ENCODE measurements at places on chromosomes 4 and X. TPM values are rescaled to one million over a fixed set of nuclear protein-coding genes. Genes with fewer than 3 reads are reported as not detected.

DNA sequence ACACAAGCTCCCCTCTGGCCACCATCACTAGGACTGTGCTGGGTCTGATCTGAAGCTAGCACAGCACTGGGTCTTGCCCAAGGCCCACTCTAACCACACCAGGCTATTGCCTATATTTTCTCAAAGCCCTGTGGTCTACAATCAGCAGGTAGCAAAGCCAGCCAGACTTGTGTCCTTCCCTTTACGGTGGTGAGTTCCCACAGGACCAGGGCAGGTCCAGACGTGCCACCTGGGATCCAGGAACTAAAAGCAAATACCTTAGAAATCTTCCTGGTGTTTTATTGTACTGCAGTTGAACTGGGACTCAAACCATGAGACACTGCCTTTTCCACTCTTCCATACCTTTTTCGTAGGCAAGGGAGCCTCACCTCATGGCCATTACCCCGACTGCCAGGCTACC, 9.0 kb upstream of the MAGEC2 start:
- H3K36me3 ChIP-seq: no peaks in the 10 kb centered on the region
- DNase-seq: no peak
- no peaks in the 10 kb centered on the region for H3K4me1 ChIP-seq
- H3K4me3 ChIP-seq: no peak overlapping the region

GRCh38 chr4:125266901-125267604, 47.7 kb upstream of the FAT4 start:
- H3K27me3 ChIP-seq: no peaks in the 10 kb centered on the region
- H3K27ac ChIP-seq: no peak overlapping the region
- DNase-seq: no peak
- H3K4me3 ChIP-seq: no peak overlapping the region
- H3K36me3 ChIP-seq: no peaks in the 10 kb centered on the region

DNA sequence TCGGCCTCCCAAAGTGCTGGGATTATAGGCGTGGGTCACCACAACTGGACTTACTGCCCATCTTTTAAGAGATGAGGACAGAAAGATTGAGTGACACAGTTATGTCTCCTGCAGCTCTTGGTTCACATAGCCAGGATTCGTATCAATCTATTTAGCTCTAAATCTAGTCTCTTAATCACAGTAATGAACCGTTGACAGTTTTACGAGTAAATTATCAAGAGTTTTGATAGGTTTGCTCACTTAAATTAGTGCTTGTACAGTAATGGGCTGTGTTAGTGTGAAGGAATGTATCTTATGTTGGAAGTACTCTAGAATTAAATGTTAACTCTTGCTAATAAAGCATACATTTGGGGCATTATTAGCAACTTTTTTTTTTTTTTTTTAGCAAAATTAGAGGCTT, 105.7 kb downstream of the PTTG2 start:
- no peak for DNase-seq
- H3K27ac ChIP-seq: no peak overlapping the region
- no peak overlapping the region for H3K4me3 ChIP-seq
- no peaks in the 10 kb centered on the region for H3K36me3 ChIP-seq
- no peaks in the 10 kb centered on the region for H3K27me3 ChIP-seq

GRCh38 chr4:63556332-63556731, 852.9 kb downstream of the TECRL start:
- H3K27me3 ChIP-seq: no peaks in the 10 kb centered on the region
- H3K4me1 ChIP-seq: no peaks in the 10 kb centered on the region
- H3K36me3 ChIP-seq: no peaks in the 10 kb centered on the region
- no peak for DNase-seq

GRCh38 chr4:79043138-79043537, 103.9 kb upstream of the PAQR3 start:
- H3K4me3 ChIP-seq: no peak overlapping the region
- no peak overlapping the region for H3K27ac ChIP-seq
- peaks cover 7% of the 10 kb centered on the region for H3K4me1 ChIP-seq

DNA sequence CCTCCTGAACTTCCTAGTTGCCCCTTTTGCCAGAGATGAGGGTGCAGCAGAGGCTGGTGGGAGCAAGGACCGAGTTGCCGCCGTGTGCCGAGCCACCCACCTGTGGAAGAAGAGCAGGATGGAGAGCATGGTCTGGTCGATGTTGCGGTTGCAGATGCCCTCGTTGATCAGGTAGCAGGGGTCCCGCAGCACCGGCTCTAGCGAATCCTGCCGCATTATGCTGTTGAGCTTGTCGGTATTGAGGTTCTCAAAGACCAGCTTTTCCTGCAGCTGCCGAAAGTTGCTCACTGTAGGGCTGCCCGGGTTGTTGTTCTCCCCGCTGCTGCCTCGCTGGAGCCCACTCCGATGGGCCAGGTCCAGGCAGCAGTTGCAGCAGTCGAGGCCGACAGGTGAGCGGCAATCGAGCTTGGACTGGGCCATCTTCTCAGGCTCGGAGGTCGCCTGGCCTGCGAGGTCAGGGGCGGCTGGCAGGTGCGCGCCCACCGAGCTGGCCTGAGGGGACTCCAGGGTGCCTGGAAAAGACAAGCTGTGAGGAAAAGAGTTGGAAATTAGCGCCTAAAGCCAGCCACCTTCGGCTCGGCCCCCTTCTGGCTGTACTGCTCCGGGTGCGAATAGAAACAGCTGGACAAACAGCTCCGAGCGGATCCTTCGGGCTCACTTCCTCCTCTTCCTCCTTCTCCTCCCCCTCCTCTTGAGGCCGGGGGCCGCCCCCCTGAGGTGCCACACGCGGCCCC, 420 bp downstream of the TSC22D3 start:
- DNase-seq: no peak
- no peaks in the 10 kb centered on the region for H3K4me1 ChIP-seq
- peak overlapping the region; percentile 24 for H3K4me3 ChIP-seq
- H3K27me3 ChIP-seq: no peaks in the 10 kb centered on the region
- H3K36me3 ChIP-seq: no peaks in the 10 kb centered on the region
- H3K27ac ChIP-seq: no peak overlapping the region

DNA sequence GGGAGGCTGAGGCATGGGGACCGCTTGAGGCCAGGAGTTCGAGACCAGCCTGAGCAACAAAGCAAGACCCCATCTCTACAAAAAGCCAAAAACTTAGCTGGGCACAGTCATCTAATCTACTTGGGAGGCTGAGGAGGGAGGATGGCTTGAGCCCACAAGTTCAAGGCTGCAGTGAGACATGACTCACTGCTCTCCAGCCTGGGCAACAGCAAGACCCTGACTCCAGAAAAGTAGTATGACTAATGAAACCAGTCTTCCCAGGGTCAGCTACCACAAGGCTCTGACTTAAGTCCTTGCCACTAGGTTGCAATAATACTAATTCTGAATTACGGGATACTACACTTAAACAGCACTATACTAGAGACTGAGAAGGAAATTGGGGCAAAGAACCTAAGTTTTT, 33.1 kb downstream of the ERVMER34-1 start:
- peaks cover 14% of the 10 kb centered on the region for H3K4me1 ChIP-seq
- H3K27ac ChIP-seq: no peak overlapping the region
- no peaks in the 10 kb centered on the region for H3K27me3 ChIP-seq
- peaks cover 2% of the 10 kb centered on the region for H3K36me3 ChIP-seq

DNA sequence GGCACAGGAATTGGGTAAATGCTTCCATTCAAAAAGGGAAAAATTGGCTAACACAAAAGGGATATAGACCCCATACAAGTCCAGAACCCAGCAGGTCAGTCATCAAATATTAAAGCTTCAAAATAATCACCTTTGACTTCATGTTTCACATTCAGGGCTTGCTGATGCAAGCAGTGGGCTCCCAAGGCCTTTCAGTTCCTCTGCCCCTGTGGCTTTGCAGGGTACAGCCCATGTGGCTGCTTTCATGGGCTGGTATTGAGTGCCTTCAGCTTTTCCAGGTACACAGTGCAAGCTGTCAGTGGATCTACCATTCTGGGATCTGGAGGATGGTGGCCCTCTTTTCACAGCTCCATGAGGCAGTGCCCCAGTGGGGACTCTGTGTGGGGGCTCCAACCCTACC, 253.0 kb downstream of the TECRL start:
- H3K4me1 ChIP-seq: no peaks in the 10 kb centered on the region
- no peak overlapping the region for H3K27ac ChIP-seq
- DNase-seq: no peak
- H3K27me3 ChIP-seq: no peaks in the 10 kb centered on the region

- no peak overlapping the region for H3K4me3 ChIP-seq
- H3K27me3 ChIP-seq: no peaks in the 10 kb centered on the region
- no peak for DNase-seq
- H3K27ac ChIP-seq: no peak overlapping the region
Observed at GRCh38 chr4:153064571-153064970, 128.4 kb downstream of the FHDC1 start.

- H3K27me3 ChIP-seq: no peaks in the 10 kb centered on the region
- H3K27ac ChIP-seq: no peak overlapping the region
- H3K36me3 ChIP-seq: peaks cover 10% of the 10 kb centered on the region
- peak; percentile 50 for DNase-seq
- H3K4me3 ChIP-seq: no peak overlapping the region
Observed at GRCh38 chrX:2627272-2627867, 63.7 kb upstream of the CD99 start.

GRCh38 chr4:26020083-26020668, 106.2 kb downstream of the SMIM20 start:
- no peak for DNase-seq
- H3K27me3 ChIP-seq: no peaks in the 10 kb centered on the region
- peaks cover 22% of the 10 kb centered on the region for H3K4me1 ChIP-seq
- no peak overlapping the region for H3K4me3 ChIP-seq
- no peaks in the 10 kb centered on the region for H3K36me3 ChIP-seq

- H3K27ac ChIP-seq: peak overlapping the region; percentile 85
- peaks cover 24% of the 10 kb centered on the region for H3K4me1 ChIP-seq
Observed at GRCh38 chr4:39044956-39045826, 13.0 kb upstream of the TMEM156 start.

DNA sequence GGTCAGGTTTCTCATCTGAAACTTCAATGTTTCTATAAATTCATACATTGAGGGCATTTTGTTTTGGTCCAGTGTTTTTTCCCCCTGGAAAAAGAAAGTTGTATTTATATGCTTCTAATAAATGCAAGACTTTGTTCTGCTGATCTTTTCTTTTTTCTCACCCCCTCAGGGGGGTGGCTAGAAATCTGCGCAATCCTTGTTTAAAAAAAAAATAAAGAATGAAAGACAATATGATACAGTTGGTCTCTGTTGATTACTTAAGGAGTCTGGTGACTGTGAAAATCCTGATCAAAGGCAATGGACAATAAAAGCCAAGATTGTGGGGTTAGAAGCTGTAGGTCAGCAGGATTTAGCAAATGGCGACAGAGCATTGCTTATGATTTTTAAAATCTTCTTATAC, 180.5 kb downstream of the KIT start:
- no peaks in the 10 kb centered on the region for H3K27me3 ChIP-seq
- no peaks in the 10 kb centered on the region for H3K4me1 ChIP-seq
- H3K27ac ChIP-seq: no peak overlapping the region
- no peak for DNase-seq
- no peaks in the 10 kb centered on the region for H3K36me3 ChIP-seq
- H3K4me3 ChIP-seq: no peak overlapping the region

DNA sequence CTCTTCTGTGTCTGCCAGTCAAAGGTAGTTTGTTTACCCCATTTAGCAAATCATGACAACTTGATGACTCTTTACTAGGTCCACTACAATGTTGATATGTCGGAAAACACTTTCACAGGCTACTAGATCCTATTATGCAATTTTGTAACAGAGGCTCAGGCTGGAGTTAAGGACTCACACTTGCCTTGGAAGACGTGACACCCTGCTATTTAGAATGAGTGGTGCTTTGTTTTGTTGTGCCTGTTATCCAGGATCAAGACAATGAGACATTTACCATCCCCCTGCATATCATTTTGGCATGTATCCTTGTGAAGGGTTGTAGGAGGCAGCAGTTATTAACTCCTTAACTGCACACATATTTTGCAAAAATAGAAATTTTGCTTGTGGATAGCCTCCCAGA, 263.7 kb downstream of the IL1RAPL1 start:
- H3K27me3 ChIP-seq: no peaks in the 10 kb centered on the region
- no peak overlapping the region for H3K27ac ChIP-seq
- no peak overlapping the region for H3K4me3 ChIP-seq
- no peaks in the 10 kb centered on the region for H3K4me1 ChIP-seq
- H3K36me3 ChIP-seq: no peaks in the 10 kb centered on the region

- peak; percentile 66 for DNase-seq
- no peak overlapping the region for H3K4me3 ChIP-seq
- no peaks in the 10 kb centered on the region for H3K27me3 ChIP-seq
- H3K36me3 ChIP-seq: no peaks in the 10 kb centered on the region
- H3K27ac ChIP-seq: peak overlapping the region; percentile 96
Observed at GRCh38 chrX:71183341-71183740, 38.7 kb downstream of the NLGN3 start.

DNA sequence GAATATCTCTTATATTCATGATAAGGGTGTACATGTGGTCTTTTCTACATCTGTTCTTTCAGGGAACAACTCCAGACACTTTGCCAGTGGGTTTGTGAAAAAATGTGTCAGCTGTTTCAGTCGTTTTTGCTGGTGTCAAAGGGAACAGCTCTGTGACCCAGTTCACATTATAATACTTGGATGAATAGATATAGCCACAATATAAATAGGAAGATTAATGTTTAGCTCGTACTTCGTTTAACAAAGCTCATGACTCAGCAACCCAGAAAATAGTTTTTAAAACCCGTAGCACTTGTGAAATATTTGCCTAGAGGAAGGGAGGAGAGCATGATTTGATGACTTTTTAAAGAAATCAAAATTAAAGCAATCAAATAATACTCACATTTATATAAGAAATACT, 7.9 kb downstream of the LIAS start:
- H3K4me1 ChIP-seq: peaks cover 6% of the 10 kb centered on the region
- H3K36me3 ChIP-seq: no peaks in the 10 kb centered on the region
- DNase-seq: no peak
- H3K4me3 ChIP-seq: no peak overlapping the region

GRCh38 chr4:40857956-40858355, 108.2 kb downstream of the NSUN7 start:
- H3K4me1 ChIP-seq: no peaks in the 10 kb centered on the region
- no peaks in the 10 kb centered on the region for H3K27me3 ChIP-seq
- no peak for DNase-seq
- H3K36me3 ChIP-seq: no peaks in the 10 kb centered on the region
- H3K4me3 ChIP-seq: no peak overlapping the region
- no peak overlapping the region for H3K27ac ChIP-seq

DNA sequence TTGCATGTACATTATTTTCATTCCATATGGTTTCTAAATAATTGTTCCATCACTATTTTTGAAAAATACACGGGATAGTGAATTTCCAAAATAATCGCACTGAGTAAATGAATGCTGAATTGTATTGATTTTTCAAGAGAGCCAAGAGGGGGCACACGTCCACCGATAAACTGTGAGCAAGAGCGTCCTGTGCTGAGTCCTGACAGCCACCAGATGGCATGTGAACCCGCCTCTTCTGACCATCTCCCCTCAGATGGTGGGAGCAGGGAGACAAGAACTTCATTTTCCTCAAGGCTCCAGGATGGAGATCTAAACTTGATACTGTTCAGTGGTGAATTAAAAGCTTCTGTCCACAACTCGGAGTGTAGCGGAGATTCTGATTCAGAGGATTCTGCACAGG, 30.6 kb upstream of the IL9R start:
- H3K27me3 ChIP-seq: no peaks in the 10 kb centered on the region
- DNase-seq: peak; percentile 21
- no peak overlapping the region for H3K4me3 ChIP-seq
- no peaks in the 10 kb centered on the region for H3K36me3 ChIP-seq

- H3K36me3 ChIP-seq: no peaks in the 10 kb centered on the region
- H3K27ac ChIP-seq: no peak overlapping the region
- H3K4me3 ChIP-seq: no peak overlapping the region
- H3K27me3 ChIP-seq: no peaks in the 10 kb centered on the region
- H3K4me1 ChIP-seq: no peaks in the 10 kb centered on the region
- no peak for DNase-seq
Observed at GRCh38 chrX:106613277-106613676, 1.5 kb downstream of the RADX start.

PITX2 gene
- total RNA-seq: 82.8 TPM

SPIN3 gene
- total RNA-seq: 17.9 TPM

POU4F2 gene
- not detected for total RNA-seq

IL13RA1 gene
- total RNA-seq: 33.4 TPM

PPEF2 gene
- total RNA-seq: not detected

PCDH10 gene
- not detected for total RNA-seq
